ENCODE measurements at places on chromosomes 3 and 15.

- DNase-seq, result no peak
These were observed 227.8 kb downstream of the TBC1D5 start for GRCh38 chr3:17514597-17514996.

DNA sequence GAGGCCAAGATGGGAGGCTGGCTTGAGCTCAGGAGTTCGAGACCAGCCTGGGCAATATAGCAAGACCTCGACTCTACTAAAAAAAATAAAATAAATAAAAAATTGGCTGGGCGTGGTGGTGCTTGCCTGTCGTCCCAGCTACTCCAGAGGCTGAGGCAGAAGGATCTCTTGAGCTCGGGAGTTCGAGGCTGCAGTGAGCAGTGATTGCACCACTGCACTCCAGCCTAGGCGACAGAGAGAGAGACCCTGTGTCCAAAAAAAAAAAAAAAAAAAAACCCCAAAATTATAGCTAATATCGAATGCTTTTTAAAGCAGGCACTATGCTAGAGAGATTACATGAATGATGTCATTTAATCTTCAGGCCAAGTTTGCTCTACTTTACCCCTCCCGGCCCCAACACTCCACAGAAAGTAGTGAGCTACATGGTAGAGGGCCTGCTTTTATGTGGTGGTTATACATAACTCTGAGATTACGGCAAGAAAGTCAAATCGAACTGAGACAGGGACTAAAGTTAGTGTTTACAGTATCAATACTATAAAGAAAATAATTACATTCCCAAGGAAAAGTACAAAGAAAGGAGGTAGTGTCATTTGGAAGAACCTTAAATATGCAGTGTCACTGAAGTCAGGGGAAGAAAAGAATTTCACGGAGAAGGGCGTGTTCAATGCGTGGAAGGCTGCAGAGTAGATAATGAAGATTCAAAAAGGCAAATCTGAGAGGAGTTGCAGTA, 1.1 kb downstream of the ADPGK start:
- no peak for DNase-seq

DNA sequence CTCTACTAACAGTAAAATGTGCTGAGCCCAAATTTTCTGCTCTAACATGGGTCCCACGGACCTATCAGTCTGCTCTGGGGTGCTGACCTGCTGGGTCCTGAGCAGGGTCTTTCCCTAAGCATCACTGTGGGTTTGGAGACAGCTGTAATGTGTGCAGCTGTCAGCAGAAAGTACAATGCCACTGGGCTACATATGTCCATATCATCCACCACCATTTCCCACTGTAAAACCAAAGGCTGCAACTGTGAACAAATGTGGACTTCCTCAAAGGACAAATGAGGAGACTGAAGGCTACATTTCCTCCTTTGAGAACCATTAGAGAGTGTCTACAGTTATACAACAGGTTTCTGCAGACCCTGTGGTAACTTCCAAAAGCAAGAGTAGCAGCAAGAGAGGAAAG, 33.8 kb upstream of the IP6K2 start:
- no peak for DNase-seq

GRCh38 chr3:151579571-151580270, 118.9 kb upstream of the IGSF10 start:
- DNase-seq, result no peak

- DNase-seq, result no peak
These were observed 244.0 kb upstream of the LRRFIP2 start for GRCh38 chr3:37418357-37418756.

GRCh38 chr15:43118829-43119228, 13.0 kb upstream of the UBR1 start:
- DNase-seq, result no peak

- DNase-seq, result no peak
These were observed 35.8 kb upstream of the SLC6A11 start for GRCh38 chr3:10780243-10780642.

DNA sequence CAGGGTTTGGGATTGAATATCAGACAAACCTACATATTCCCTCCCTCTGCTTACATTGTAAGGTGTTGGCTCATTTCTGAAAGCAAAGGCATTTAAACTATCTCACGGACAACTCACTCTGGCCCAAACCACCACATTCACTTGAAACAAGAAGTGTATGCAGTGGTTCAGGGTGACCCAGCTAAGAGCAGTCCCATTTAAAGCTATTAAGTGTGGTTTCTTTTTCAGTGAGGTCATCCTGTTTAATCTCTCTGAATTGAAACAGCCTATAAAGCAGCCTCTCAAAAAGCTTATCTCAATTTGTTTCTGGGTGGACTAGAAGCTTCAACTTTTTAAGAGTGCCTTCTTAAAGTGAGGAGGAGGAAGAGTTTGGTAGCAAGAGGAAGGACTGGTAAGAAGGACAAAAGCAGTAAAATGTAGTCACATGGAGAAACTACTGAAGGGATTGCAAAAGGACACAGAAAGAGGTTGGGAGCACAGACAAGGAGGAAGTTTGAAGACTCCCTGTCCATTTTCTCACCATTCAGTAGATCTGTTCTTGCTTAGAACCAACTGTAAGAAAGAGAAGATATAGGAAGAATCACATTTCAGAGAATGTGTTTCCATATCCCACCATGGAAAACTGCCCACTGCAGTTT, 151.6 kb downstream of the TMCO5A start:
- DNase-seq, result no peak

GRCh38 chr3:156760333-156760732, 65.8 kb upstream of the LEKR1 start:
- DNase-seq, result no peak

- DNase-seq, result no peak
These were observed 233.6 kb upstream of the CTDSPL start for GRCh38 chr3:37627951-37628620.

GRCh38 chr15:78479650-78480049, 27.7 kb upstream of the HYKK start:
- DNase-seq, result no peak

DNA sequence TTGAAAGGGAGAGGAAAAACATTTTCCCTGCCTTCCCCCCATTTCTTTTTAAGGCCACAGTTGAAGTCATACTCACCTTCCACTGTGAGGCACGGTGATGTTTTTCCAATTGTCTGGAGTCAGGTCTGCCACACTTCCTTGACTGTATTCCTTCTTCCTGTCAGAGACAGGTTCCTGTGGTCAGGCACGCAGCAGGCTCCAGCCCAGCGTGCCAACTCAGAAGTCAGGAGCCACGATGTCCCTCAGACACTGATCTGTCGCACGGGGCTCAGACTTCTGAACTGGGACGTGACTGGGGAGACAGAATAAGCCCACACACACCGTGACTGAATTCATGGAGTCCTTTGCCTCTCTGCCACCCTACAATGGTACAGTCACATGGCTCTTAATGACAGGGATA, 41.2 kb upstream of the ADAMTS9 start:
- no peak for DNase-seq

- DNase-seq, result no peak
These were observed 30.9 kb upstream of the RARB start for GRCh38 chr3:25397150-25397549.

GRCh38 chr3:28777806-28778475, 429.3 kb upstream of the AZI2 start:
- no peak for DNase-seq

- DNase-seq, result no peak
These were observed 53.6 kb downstream of the FEZF2 start for GRCh38 chr3:62319570-62320243.

DNA sequence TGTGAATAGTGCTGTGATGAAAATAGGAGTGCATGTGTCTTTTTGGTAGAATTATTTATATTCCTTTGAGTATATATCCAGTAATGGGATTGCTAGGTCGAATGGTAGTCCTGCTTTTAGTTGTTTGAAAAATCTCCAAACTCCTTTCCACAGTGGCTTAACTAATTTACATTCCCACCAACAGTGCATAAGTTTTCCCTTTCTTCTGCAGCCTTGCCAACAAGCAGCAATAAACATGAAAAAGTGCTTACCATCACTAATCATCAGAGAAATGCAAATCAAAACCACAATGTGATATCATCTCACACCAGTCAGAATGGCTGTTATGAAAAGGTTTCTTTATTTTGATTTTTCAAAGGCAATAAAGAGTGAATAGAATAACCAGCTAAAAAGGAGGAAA, 1105.9 kb downstream of the NAALADL2 start:
- DNase-seq, result no peak

GRCh38 chr15:85417276-85417675, 36.9 kb downstream of the AKAP13 start:
- DNase-seq, result no peak

GRCh38 chr3:195255176-195255500, 15.8 kb downstream of the XXYLT1 start:
- DNase-seq, result no peak

- DNase-seq, result no peak
These were observed 379.7 kb upstream of the PROK2 start for GRCh38 chr3:72164635-72164978.

GRCh38 chr3:72041511-72041910, 256.6 kb upstream of the PROK2 start:
- no peak for DNase-seq

DNA sequence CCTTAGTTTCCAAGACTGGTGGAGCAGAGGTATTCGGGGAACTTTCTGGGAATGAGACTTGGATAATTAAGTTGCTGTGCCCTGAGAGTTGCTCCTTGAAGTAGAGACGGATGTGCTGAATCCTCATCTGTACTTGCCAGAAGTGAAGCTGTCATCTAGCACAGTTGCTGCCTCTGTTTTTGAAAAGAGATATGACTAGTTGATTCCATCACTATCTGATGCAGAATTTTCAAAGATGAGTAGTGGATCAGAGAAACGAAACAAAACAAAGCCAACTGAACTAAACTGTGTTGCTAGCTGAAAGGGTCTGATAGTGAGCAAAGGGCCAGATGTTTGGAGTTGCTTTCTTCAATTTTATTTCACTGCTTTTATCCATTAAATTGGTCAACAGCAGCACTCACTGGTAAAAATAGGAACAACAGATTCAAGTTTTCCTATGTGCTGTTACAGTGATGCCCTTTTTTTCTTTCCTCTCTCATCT, 52.7 kb downstream of the MITF start:
- no peak for DNase-seq

DNA sequence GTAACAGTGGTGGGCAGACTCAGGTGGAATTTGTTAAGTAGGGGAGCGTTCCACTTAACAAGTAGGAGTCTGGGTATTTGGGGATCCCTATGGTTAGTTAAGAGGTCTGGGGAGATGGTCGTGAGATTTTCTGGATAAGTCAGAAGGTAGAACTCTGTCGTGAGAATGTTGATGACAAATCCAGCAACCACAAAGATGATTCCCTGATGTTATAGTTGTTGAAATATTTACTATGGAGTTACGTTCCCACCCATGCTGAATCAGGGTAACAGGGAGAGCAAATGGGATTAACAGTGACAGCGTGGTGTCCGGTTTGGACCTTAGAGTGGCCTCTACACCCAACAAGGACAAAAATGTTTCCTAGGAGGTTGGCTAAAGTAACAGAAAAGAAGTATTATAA, 110.8 kb downstream of the MFSD1 start:
- DNase-seq, result no peak

GRCh38 chr15:35130245-35130644, 45.1 kb upstream of the NANOGP8 start:
- no peak for DNase-seq

DNA sequence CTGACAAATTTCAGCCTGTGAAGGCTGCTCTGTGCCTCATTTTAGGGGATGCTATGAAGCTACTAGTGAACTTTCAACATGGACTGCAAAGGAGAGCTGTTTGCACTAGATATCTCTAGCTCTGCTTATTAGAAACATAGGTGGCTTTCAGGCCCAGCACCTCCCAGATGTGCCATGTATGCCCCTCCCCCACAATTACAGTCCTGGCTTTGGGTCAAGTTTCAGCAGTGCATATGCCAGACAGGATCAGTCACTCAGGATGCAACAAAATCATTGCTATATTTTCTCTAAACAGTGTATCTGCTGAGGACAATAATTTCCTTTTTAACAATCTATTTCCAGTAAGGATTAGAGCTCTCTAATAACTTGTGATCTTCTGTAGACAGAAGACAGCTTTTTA, 178.8 kb upstream of the STAC start:
- no peak for DNase-seq

- no peak for DNase-seq
These were observed at the start of gene LIPH for GRCh38 chr3:185552358-185552877. Gene LIPH (minus strand): TSS chr3:185552588. CDS start chr3:185552471, 117 bp downstream.

DNA sequence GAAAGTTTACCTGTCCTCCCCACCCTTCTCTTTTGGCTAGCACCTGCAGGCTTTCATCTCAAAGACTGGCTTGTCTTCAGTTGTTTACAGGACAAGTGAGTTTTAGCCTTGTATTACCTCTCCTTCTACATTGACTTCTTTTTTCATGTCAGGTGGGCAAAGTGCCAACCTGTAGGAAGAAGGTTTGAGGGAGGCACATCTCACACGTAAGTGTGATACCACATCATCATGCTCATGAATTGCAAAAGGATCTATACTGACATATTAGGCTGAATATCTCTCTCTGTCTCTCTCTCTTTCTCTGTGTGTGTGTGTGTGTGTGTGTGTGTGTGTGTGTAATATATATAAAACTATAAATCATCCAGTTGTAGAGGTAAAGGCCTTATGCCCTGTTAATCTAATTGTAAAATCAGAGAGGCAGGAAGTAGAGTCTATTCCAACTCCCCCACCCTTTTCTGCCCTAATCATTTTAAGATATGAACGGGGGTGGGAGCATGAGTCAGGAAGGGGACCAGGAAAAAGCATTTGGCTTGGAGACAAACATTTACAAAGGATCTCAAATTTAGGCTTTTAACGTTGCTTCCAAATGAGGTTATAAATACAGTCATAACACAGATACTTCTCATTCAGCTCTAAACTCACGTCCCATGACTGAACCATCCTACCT, 107.0 kb upstream of the PFN2 start:
- no peak for DNase-seq

- no peak for DNase-seq
These were observed 50.7 kb downstream of the SCN5A start for GRCh38 chr3:38598791-38599190.

GRCh38 chr3:13655061-13655913, 106.4 kb downstream of the FBLN2 start:
- DNase-seq, result no peak

DNA sequence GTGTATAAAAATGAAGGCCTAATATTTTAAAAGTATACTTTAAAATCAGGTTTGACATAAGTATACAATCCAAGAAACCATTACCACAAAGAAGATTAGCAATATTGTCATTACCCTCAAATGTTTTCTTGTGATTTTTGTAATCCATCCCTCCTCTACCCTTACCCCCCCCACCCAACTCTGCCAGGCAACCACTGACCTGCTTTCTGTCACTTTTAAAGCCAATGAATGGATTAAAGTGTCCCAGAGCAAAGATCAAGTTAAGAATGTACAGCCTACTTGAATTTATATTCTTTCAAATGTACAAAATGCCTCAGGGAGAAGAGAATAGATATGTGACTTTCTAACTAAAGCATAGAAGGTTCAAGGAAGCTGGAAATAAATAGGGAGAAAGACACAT, 1038.8 kb upstream of the GBE1 start:
- no peak for DNase-seq

- no peak for DNase-seq
These were observed 821.6 kb downstream of the PDCD6IP start for GRCh38 chr3:34619990-34620389.

- no peak for DNase-seq
These were observed 25.0 kb upstream of the BLM start for GRCh38 chr15:90691982-90692773.
